ENCODE measurements at places on chromosomes 1 and 21.

- DNase-seq, result no peak
Measured at GRCh38 chr1:21437341-21437640, 2.6 kb upstream of the NBPF3 start.

- DNase-seq, result no peak
Measured at GRCh38 chr21:25845729-25846256, 111.0 kb downstream of the GABPA start.

- no peak for DNase-seq
Measured at GRCh38 chr1:113991467-113991997, 12.3 kb downstream of the OLFML3 start.

DNA sequence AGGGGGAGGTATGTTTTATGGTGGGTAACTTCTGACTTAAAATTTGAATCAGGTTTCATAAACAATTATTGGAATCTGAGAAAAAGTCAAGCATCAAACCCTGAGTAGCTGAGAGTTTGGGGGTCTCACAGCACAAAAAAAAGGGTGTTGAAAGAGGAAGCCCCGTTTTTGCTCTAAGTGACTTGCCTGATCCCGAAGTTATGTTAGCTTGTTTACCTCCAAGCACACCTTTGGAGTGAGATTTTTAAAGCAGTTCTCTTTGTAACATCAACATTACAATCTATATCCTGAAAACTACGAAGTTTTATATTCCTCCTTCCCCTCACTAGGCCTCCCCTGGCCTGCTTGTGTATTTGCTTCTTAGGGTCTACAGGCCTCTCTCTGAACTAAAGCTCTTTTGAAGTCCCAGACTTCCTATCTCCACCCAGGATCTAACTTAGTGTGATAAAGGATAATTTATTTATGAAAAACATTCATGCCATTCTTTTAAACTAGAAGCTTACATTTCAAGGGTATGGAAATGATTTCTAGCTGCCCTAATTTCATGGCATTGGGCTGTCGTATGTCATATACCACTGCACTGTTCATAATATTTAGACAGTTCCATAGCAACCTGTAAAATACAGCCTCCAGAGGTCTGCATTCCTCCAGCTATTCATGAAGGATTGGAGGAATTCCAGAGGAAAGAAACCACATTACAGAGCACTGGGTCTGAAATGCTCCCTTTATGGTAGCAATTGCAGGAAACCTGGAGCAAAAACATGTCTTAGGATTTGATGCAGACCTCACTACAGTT lies 36.1 kb upstream of the RGS1 start:
- no peak for DNase-seq

DNA sequence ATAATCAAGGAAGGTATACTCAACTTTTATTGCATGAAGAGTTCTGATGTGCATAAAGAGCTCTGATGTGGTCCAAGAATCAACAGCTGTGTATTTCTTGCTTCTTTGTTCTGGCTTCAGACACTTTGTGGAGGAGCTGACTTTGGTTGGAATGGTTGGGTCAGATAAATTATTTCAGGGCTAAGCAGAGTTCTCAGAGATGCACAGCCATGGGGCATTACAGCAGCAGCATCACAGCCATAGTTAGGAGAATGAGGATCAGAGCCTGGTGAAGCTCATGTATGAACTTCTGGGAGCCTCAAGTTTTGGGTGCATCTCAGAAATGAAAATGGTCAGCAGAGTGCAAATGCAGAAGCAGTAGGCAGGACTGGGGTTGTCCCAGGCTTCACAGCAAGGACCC lies 267.4 kb upstream of the RUNX1 start:
- no peak for DNase-seq

DNA sequence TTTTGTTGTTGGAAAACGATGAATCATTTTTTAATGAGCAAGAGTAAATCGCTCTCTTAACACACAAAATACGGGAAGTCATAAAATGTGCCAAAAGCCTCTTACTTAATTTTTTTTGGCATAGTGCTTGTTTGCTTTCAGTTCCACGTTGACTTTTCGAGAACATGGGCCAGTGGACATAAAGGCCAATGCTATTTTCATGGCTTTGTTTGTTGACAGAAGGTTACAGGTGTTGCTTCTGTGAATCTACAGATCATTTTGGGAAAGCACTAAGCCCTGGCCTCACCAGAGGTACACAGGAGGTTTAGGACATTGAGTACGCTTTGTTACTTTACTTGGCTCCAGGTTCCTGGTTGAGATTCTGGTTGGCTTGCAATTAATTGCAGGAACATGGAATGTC lies 199.4 kb upstream of the HMCN1 start:
- no peak for DNase-seq

DNA sequence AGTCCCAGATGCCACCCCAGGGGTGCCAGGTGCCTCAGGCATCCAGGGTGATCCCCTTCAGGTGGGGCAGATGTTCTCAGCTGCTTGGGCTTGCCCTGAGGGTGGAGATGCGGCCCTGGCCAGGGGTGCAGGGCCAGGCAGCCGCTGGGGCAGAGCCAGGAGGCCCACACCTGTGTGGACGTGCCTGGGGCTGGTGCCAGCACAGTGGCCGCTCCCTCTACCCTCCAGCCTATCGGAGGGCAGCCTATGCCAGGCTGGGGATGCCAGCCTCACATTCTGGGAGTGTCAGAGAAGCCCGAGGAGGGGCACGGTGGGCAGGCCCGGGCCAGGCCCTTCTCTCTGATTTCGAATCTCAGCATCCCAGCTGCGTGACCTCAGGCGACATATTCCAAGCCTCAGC lies 96.5 kb upstream of the WNT4 start:
- DNase-seq, result no peak

Data from Kasumi-1 (cell line).